ENCODE measurements at places on chromosomes 16 and 17.
A peak's percentile ranks its signal among the peaks of the same experiment; 100 is the strongest.

DNA sequence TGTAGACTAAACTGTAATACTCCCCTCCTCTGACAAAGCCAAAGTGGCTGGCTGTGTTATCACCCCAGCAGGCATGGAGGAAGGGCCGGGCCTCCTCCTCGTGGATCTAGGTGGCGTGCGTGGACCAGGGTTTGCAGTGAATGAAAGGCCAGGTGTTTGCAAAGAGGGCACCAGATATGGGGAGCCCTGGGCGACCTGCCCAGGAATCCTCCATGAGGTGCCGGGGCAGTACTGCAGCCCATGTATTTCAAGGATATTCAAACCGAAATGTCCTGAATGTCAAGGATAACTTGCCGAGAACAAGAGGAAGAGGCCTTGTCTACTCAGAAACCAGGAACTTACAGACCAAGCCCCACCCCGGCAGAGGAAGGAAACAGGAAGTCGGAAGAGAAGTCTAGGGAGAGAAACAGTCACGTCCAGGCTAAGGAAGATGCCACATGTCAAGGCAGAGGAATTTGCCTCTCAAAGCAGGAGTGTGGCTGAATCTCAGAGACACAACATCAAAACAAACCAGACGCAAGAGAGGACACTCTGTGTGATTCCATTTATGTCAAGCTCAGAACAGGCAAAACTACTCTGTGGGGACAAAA, 13.7 kb upstream of the OSGIN1 start:
- H3K4me1 ChIP-seq: no peaks in the 10 kb centered on the region
- H3K27me3 ChIP-seq: no peaks in the 10 kb centered on the region
- no peak overlapping the region for H3K4me3 ChIP-seq
- H3K27ac ChIP-seq: no peak overlapping the region

DNA sequence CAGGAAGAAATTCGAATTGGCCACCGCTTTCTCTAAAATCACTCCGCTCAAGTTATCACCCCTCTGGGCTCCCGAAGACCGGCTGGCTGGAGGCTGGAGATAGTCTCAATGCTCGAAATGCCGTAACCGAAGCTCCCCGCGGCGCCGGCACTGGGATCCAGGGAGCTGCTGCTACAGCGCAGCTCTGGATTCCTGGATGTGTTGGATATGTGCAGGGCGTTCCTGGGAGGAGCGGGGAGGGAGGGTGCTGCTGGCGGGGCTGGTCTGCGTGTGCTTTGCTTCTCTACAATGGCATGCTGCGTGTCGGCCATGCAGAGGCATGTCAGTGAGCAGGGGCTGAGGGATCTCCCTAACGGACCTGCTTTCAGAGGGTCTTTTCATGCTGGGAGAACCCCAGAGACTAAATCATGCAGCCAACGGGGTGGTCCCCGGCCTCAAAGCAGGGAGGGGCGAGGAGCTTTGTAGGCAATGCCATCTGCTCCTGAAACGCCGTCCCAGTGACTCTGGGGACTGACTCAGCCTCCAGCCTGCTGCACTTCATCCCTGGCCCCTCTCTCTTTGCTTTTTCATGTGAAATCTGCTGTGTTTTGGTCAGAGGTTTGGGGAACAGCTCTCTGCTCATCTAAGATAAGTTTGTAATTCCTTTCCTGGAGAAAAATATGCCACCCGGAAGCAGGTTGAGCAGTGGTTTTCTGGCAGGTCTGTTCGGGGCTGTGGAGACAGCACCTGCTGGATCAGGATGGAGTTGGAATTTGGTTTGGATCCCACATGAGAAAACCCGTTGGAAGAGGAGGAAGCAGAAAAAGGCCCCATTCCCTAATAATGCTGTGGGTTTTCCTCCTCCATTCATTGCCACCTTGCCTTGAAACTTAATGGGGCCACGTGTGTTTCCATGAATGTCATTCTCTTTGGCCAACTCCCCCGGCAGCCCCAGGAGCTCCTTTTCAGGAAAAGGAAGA, 311.4 kb downstream of the SEC14L1 start:
- no peaks in the 10 kb centered on the region for H3K36me3 ChIP-seq
- peak; percentile 82 for ATAC-seq
- peak overlapping the region; percentile 49 for H3K4me3 ChIP-seq
- no peaks in the 10 kb centered on the region for H3K27me3 ChIP-seq
- peak overlapping the region; percentile 88 for H3K27ac ChIP-seq

DNA sequence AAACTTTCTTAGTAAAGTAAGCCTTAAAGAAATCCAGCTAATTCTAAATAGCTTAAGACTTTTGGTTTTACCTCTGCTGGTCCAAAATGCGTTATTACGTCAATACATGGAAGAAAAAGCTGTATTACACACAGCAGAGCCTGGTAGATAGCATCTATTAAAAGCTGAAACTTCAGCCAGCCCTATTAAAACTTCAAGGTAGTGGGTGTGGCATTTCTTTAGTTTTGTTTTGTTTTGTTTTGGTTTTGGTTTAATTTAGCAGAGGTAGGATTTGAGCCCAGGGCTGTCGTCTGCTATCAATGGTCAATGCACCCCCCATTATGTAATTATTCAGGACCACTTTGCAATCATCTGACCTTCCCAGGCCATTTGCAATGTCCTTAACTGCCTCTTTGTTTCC, 318.4 kb upstream of the MAF start:
- no peak overlapping the region for H3K4me3 ChIP-seq
- H3K27ac ChIP-seq: no peak overlapping the region
- no peak for ATAC-seq
- H3K36me3 ChIP-seq: no peaks in the 10 kb centered on the region
- H3K4me1 ChIP-seq: no peaks in the 10 kb centered on the region

DNA sequence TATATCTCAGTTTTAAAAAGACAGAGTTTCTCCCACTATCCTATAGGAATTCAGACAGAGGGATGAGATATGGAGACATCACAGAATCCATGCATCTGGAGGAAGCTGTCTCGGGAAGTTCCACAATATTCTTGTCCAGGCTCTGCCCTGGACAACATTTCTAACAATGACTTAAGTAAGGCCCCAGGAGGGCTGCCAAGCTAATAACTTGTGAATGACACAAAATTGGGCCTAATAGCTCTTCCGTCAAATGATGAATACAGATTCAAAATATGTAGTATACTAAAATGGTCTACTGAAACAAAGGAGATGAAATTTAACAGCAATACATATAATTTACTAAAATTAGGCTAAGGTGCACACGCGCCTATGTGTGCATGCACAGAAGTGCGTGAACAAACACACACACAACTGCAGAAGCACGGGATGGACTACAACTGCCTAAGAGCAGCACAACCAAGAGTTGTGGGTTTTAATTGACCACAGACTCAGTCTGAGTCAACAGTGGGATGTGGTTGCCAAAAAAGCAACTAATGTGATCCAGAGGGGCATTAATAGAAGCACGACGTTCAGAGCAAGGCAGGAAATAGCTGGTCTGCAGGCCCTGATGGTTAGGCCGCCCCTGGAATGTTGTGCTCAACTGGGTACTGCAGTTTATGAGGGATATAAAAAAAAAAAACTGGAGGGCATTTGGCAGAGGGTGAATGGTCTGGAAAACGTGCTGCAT, 26.3 kb upstream of the HS3ST2 start:
- H3K27ac ChIP-seq: no peak overlapping the region
- H3K36me3 ChIP-seq: no peaks in the 10 kb centered on the region
- no peaks in the 10 kb centered on the region for H3K4me1 ChIP-seq
- ATAC-seq: no peak
- no peaks in the 10 kb centered on the region for H3K27me3 ChIP-seq
- no peak overlapping the region for H3K4me3 ChIP-seq

- no peak overlapping the region for H3K4me3 ChIP-seq
- H3K27me3 ChIP-seq: no peaks in the 10 kb centered on the region
- no peaks in the 10 kb centered on the region for H3K4me1 ChIP-seq
- H3K27ac ChIP-seq: no peak overlapping the region
- no peaks in the 10 kb centered on the region for H3K36me3 ChIP-seq
Observed at GRCh38 chr16:81902025-81902424, 109.2 kb downstream of the SDR42E1 start.

GRCh38 chr16:88404769-88405168, 22.0 kb downstream of the ZNF469 start:
- peaks cover 14% of the 10 kb centered on the region for H3K4me1 ChIP-seq
- no peaks in the 10 kb centered on the region for H3K36me3 ChIP-seq
- no peak overlapping the region for H3K4me3 ChIP-seq
- H3K27ac ChIP-seq: no peak overlapping the region

- H3K36me3 ChIP-seq: peaks cover 11% of the 10 kb centered on the region
- ATAC-seq: no peak
- H3K4me3 ChIP-seq: peak overlapping the region; percentile 77
- H3K27ac ChIP-seq: peak overlapping the region; percentile 94
- H3K27me3 ChIP-seq: no peaks in the 10 kb centered on the region
- peaks cover 69% of the 10 kb centered on the region for H3K4me1 ChIP-seq
Observed at GRCh38 chr16:2152695-2153506, 2.7 kb upstream of the TRAF7 start.

GRCh38 chr16:75065521-75066149, 50.9 kb downstream of the LDHD start:
- peaks cover 63% of the 10 kb centered on the region for H3K4me1 ChIP-seq
- ATAC-seq: no peak
- no peak overlapping the region for H3K4me3 ChIP-seq
- no peaks in the 10 kb centered on the region for H3K36me3 ChIP-seq
- no peak overlapping the region for H3K27ac ChIP-seq

- H3K36me3 ChIP-seq: no peaks in the 10 kb centered on the region
- no peaks in the 10 kb centered on the region for H3K4me1 ChIP-seq
- H3K27me3 ChIP-seq: no peaks in the 10 kb centered on the region
- H3K4me3 ChIP-seq: no peak overlapping the region
Observed at GRCh38 chr16:72876221-72876620, 171.7 kb downstream of the ZFHX3 start.

- no peak overlapping the region for H3K4me3 ChIP-seq
- H3K36me3 ChIP-seq: peaks cover 41% of the 10 kb centered on the region
- H3K4me1 ChIP-seq: peaks cover 18% of the 10 kb centered on the region
- H3K27me3 ChIP-seq: no peaks in the 10 kb centered on the region
Observed at GRCh38 chr17:80254396-80255251, 6.0 kb upstream of the RNF213 start.

DNA sequence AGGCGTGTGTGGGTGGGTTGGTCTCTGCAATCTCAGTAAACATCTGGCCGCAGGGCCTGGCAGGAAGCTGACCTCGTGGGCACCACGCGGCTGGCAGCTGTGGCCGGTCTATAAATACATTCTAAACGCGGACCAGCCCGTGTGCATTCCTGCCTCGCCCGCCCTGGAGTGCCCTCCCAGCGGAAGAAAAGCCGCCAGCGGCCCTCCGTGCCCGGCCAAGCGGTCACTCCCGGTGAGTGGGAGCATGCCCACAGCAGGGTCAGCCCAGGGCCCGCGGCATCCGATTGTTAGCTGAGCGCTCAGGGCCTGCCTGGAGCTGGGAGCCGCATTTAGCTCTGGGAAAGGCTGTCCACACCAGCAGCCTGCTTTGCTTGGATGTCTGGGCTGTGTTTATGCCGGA, 10.3 kb downstream of the ZNF469 start:
- peaks cover 14% of the 10 kb centered on the region for H3K4me1 ChIP-seq
- no peak overlapping the region for H3K4me3 ChIP-seq
- H3K27me3 ChIP-seq: peaks cover 31% of the 10 kb centered on the region
- peak overlapping the region; percentile 36 for H3K27ac ChIP-seq
- no peaks in the 10 kb centered on the region for H3K36me3 ChIP-seq

DNA sequence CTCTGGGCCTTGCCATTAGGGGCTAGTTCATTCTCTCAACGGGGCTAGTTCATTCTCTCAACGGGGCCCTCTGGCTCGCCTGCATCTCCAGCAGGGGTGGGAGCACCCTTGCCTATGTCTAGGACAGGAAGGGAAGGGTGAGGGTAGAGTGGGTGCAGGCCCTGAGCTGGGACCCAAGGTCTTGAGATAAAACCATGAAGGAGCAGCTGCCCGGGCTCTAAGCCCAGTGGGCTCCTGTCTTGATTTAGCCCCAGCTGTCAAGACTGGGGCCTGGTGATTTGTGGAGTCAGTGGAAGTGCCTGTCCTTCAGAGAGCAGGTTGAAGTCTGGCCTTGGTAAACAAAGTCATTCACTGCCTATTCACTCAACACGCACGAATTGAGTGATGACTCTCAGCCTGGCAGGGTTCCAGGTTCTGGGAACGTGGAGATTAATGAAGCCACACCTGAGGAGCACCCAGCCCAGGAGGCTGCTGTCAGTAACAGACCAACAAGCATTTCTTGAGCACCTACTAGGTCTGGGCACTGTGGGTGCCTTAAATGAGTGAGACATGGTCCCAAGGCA, 35.4 kb downstream of the WNT3 start:
- no peaks in the 10 kb centered on the region for H3K4me1 ChIP-seq
- no peaks in the 10 kb centered on the region for H3K27me3 ChIP-seq
- H3K4me3 ChIP-seq: no peak overlapping the region

DNA sequence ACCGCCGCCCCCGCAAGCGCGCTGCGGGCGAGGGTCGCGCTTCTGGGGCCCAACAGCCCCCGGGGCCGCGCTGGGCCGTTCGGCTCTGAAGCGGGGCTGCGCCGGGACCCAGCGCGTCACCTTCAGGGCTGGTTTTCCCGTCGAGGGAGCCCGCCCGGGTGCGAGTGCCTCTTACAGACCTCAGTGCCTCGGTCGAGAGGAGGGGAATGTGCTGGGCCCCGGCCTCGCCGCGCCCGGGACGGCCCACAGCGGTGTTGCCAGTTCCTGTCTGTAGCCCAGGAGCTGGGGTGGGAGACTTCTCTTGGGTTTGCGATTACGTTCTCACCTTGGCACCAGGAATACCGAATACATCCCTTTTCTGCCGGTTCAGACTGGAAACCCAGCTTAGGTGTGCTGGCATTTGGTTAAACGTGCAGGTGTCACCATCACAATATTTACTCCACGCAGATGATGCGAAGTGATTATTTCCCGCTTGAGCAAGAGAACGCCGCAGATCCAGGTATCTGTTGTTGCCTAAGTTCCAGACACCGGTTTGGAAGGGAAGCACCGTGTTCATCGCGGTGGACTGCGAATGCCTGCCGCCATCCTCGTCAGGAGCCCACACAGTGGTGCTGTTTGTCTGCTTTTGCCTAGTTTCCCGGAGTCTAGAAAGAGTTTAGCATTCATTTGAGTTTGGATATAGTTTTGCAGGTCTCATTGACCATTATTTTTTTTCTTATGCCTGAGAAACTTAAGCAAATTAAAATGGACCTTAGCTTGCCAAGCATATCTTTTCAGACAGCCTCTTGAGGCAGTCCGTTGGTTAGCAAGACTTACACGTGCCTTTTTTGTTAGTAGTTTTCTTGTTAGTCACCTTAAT, 914 bp downstream of the MAP1LC3B start:
- H3K36me3 ChIP-seq: peaks cover 7% of the 10 kb centered on the region
- H3K27me3 ChIP-seq: no peaks in the 10 kb centered on the region
- peak overlapping the region; percentile 92 for H3K4me3 ChIP-seq
- ATAC-seq: no peak
- peak overlapping the region; percentile 65 for H3K27ac ChIP-seq
- H3K4me1 ChIP-seq: peaks cover 5% of the 10 kb centered on the region

GRCh38 chr17:43530288-43531081, 15.7 kb downstream of the ETV4 start:
- H3K4me3 ChIP-seq: no peak overlapping the region
- peaks cover 32% of the 10 kb centered on the region for H3K36me3 ChIP-seq
- peaks cover 23% of the 10 kb centered on the region for H3K4me1 ChIP-seq
- peak; percentile 77 for ATAC-seq

DNA sequence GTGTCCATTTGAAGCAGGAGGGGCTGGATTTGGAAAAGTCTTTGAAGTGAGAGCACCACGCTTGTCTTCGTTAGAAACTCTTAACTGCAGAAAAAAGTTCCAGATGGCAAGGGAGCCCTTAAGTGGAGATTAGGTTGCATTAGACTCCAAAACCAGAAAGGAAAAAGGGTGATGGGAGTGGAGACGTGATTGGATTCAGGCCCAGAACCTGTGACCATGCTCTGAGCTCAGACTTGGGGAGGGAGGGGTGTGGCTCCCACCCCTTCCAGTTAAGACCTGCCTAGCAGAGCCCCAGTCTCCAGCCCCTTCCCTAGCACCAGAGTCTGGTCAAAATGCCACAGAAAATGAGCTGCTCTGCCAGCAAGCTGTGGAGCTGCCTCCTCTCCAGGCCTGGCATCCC, 6.4 kb upstream of the LGALS9 start:
- no peaks in the 10 kb centered on the region for H3K27me3 ChIP-seq
- H3K36me3 ChIP-seq: peaks cover 81% of the 10 kb centered on the region
- no peak overlapping the region for H3K4me3 ChIP-seq
- no peak overlapping the region for H3K27ac ChIP-seq
- no peak for ATAC-seq
- H3K4me1 ChIP-seq: peaks cover 11% of the 10 kb centered on the region

Measured in gastroesophageal sphincter (tissue), 4 donors.